ENCODE measurements at places on chromosomes 6 and 20.
A peak's percentile ranks its signal among the peaks of the same experiment; 100 is the strongest.

DNA sequence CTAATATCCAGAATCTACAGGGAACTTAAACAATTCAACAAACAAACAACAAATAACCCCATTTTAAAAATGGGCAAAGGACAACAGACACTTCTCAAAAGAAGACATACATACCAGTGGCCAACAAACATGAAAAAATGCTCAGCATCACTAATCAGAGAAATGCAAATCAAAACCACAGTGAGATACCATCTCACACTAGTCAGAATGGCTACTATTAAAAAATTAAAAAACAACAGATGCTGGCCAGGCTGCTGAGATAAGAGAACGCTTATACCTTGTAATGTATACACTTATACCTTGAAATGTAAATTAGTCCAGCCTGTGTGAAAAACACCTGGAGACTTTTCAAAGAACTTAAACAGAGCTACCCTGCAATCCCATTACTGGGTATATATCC is 166.8 kb downstream of the IBTK start:
- no peak for DNase-seq

GRCh38 chr6:43623880-43624785 is 4.9 kb downstream of the GTPBP2 start:
- DNase-seq, result no peak

DNA sequence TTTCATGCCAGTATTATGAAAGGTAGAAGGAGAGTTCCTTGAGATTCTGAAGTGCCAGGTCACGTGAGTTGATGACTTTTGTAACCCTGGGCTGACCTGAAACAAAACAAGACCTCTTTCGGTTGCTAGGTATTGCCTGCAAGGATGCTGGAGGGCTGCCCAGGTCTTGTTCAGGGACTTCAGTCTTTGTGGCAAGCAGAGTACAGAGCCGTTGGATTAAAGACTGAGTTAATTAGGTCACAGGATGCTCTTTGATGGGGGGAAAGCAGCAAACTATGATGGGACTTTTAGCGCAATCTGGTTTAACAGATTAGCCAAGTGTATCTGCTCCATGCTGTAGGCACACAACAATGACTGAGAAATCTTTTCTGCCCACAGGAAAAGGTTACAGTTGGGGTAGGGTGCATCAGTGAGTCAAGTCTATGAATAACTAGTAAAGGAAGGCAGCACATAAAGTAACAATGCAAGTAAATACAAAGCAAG is 12.8 kb upstream of the ELOVL5 start:
- DNase-seq, result peak; percentile 66

GRCh38 chr6:24069526-24069925 is 56.5 kb upstream of the NRSN1 start:
- no peak for DNase-seq

DNA sequence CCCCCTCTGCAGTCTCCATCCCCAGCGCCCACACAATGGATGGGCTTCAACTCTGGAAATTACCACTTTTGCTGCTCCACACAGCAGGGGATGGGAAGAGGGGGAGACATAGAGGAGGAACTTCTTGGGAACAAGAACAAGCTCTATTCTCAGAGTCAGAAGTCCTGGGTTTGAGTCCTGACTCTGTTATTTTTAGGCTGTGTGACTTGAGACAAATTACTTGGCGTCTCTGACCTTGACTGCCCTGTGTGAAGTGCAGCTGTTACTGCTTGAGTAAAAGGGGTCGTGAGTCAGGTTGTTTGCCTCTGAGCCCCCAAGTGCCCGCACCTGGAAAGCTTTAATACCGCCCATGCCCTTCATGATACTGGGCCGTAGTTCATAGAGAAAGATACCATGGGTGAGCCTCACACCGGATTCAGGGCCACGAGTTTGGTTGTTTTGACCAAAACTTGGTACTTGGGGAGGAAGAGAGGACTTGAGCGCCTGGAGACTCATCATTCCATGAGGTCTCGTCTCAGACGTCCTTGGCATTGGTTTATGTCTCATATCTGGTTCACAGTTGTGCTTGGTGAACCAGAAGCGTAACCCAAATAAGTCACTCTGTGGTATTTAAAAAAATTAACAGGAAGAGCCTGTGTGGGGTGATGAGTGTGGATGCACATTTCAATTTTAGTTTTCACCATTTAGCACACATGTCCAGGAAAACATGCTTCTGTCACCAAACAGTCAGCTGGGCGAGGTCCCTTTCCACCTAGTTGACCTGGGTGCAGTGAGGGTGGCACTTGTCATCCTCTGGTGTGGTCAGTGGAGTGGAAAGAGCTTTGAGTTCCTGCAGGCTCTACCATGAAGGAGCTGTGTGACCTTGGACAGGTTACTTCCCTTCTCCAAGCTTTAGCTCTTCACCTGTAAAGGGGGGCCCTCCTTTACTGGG is 75.6 kb downstream of the CDC5L start:
- DNase-seq, result no peak

DNA sequence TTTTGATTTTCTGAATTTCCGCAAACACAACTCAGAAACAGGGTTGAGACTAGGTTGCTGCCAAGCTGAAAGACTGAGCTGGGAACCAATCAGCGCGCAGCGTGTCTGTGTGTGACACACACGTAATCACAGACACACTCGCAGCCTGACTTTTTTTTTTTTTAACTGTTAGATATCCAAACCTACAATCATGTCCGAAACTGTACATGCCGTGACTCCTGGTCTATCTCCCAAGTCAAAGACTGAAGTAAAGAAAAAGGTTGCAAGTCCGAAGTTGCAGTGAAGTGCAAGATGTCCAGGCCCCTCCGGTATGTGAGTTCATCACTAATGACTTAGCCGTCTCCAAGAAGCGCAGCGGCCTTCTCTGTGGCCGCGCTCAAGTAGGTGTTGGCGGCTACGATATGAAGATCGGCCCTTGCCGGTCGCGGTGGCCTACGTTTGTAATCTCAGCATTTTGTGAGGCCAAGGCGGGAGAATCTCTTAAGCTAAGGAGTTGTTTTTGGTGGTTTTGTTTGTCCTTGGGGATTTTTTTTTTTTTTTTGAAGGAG is 108.2 kb downstream of the HFE start:
- DNase-seq, result peak; percentile 77

GRCh38 chr6:42113936-42114636 is 28.3 kb downstream of the C6orf132 start:
- no peak for DNase-seq

DNA sequence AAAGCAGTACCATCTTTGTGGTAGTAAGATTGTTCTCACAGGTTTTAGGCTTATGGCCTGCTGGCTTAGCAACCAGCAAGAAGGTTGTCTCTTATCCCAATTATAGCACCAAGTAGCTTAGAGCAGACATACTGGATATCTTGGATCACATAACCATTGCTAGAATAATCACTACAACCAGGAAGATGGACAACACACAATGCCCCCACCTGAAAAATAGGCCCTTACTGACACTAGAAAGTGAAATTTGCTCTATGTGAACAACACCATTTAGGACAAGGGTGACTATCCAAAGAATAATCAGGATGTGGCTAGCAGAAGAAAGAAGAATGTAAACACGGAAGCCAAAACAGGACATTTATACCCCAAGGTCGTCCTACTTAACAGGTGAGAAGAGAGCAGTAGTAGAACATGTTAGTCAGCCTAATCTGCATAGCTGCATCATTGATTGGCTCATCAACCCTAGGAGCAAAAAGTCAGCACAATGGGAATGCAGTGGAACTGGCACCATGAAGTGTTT is 172.7 kb upstream of the MARCKS start:
- no peak for DNase-seq

DNA sequence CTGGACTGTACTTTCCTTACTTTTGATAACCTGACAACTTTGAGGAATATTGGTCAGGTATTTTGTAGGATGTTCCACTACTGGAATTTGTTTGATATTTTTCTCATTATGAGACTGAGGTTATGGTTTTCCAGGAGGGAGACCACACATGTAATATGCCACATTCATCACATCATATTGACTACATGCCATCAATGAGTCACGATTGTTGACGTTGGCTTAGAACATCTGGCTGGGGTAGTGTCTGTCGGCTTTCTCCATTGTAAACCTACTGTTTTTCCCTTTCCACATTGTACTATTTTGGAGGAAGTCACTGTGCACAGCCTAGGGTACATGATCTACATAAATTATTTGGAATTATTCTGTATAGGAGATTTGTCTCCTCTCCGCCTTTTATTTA is 1.4 kb upstream of the STX11 start:
- DNase-seq, result no peak

- DNase-seq, result no peak
Observed at GRCh38 chr6:107080036-107080435, 35.3 kb downstream of the BEND3 start.

- DNase-seq, result no peak
Observed at GRCh38 chr20:18734525-18735189, 78.9 kb upstream of the SCP2D1 start.

- no peak for DNase-seq
Observed at GRCh38 chr6:44897316-44897715, 430.8 kb upstream of the RUNX2 start.

GRCh38 chr20:49483018-49483695 is 689 bp upstream of the KCNB1 start:
- DNase-seq, result no peak

- peak; percentile 30 for DNase-seq
Observed at GRCh38 chr6:146028252-146028795, 538 bp upstream of the GRM1 start.
